Mesenchymal stem cell (in vitro differentiated cells and primary cell): ENCODE measurements at places on chromosomes 3 and 15.

DNA sequence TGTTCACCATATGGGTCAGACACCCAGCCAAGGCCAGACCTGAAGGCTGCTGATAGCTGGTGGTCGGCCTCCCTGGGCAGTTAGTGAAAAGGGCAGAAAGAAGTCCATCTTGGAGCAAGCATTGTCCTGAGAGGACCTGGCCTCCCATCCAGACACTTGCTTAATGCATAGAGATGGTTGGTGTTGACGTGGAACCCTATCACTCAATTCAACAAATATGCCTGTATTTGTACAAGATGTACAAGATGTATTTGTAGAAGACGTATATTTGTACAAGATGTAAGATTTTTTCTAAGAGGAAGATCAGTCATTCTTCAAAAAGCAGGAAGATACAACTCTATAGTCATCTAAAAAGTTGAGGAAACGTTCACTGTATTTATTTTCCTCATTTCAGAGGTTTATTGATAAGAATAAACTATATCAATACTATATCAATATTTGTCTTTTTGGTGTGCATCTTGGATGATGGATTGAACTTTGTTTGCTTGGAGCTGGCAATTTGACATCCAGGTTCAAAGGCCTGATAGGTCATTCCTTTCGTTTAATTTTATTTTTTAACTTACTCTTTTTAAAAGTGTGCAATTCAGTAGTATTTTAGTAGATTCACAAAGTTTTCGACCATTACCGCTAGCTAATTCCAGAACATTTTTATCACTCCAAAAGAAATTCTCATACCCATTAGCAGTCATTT, 5.9 kb downstream of the TMEM42 start:
- peaks cover 13% of the 10 kb centered on the region for H3K36me3 ChIP-seq
- no peak for DNase-seq
- no peaks in the 10 kb centered on the region for H3K27me3 ChIP-seq
- H3K4me1 ChIP-seq = peaks cover 6% of the 10 kb centered on the region

DNA sequence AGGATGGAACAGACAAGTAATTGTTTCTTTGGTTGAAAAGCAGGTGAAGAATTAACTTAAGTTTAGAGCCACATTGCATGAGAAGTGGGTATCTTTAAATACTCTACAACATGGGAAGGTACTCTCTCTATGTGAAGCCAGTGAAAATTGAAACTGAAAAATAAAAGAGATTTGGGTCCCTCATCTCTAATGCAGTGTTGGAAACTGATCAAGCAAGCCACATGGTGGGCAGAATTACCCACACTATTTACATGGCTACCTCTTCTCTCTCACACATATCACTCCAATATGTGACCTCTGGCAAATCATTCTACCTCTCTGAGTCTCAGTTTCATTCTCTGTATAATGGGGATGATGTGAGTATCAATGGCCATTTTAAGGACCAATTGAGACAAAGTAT, 339.0 kb downstream of the IL5RA start:
- no peak overlapping the region for H3K4me3 ChIP-seq
- H3K27me3 ChIP-seq = no peaks in the 10 kb centered on the region
- H3K27ac ChIP-seq = no peak overlapping the region
- H3K36me3 ChIP-seq = no peaks in the 10 kb centered on the region

GRCh38 chr15:29143909-29144635, 125.5 kb downstream of the NSMCE3 start:
- peaks cover 34% of the 10 kb centered on the region for H3K4me1 ChIP-seq
- H3K27me3 ChIP-seq = peaks cover 31% of the 10 kb centered on the region
- H3K27ac ChIP-seq = peak overlapping the region; percentile 85
- H3K4me3 ChIP-seq = no peak overlapping the region
- peak; percentile 25 for DNase-seq
- H3K36me3 ChIP-seq = no peaks in the 10 kb centered on the region

DNA sequence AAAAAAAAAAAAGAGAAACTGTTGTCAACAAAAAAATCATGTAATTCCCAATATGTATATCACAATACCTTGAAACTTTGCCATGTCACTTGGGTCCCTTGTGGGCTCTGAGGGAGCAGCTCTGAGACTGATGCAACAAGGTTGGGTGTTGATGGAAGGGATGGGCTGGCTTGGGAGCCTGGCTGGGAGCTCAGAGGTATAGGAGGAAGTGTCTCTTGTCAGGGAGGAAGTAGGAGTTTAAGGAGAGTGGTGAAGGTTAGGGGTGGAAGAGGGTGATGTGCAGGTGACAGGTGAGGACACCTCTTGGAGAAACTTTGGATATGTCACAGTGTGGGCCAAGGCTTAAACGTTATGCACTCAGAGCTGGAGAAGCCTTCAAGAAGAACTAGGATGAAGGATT, 2.0 kb upstream of the TM6SF1 start:
- peaks cover 63% of the 10 kb centered on the region for H3K27me3 ChIP-seq
- H3K36me3 ChIP-seq = peaks cover 3% of the 10 kb centered on the region
- H3K4me1 ChIP-seq = peaks cover 16% of the 10 kb centered on the region
- H3K27ac ChIP-seq = no peak overlapping the region
- DNase-seq = no peak

GRCh38 chr3:163058031-163058854, 1561.6 kb downstream of the OTOL1 start:
- H3K27me3 ChIP-seq = no peaks in the 10 kb centered on the region
- H3K36me3 ChIP-seq = no peaks in the 10 kb centered on the region
- no peak overlapping the region for H3K27ac ChIP-seq
- H3K4me3 ChIP-seq = peak overlapping the region; percentile 17
- DNase-seq = no peak

DNA sequence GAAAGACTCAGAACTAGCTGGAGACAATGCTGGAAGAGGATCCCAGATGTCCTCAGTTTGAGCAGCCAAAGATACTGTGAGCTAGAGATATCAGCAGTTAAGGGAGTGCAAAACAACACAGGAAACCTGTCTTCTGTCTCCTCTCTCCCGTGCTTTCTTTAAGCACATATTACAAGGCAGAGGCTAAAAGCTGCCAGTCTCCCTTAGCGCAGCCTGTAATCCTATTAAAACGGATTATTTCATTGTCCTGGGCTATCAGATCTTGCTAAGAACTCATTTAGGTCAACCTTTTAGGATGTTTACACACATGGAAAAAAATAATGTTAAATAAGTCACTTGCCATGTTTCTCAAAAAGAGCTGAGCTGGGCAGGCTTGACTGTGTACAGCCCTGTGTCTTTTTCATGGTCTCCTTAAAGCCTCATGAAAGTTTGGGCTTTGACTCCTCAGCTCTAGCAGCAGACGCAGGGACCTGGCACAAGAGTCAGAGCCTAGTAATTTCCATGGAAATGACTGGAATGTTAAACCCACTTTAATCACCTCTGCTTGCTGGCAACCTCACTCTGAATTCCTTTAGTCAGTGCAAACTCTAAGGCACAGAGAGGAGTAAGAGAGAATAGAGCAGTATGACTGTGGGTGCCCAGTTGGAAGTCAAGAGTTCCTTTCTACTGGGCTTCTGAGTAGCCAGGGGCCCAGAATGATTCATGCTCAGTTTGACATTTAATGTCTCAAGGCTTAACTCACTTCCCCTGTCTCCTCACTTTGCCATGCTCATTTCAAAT, 491.9 kb downstream of the NTRK3 start:
- peak; percentile 32 for DNase-seq
- no peaks in the 10 kb centered on the region for H3K36me3 ChIP-seq
- H3K27me3 ChIP-seq = no peaks in the 10 kb centered on the region

- no peaks in the 10 kb centered on the region for H3K36me3 ChIP-seq
- H3K4me3 ChIP-seq = no peak overlapping the region
- DNase-seq = no peak
- no peaks in the 10 kb centered on the region for H3K27me3 ChIP-seq
- no peak overlapping the region for H3K27ac ChIP-seq
Observed at GRCh38 chr15:33907326-33907725, 61.0 kb upstream of the CHRM5 start.

DNA sequence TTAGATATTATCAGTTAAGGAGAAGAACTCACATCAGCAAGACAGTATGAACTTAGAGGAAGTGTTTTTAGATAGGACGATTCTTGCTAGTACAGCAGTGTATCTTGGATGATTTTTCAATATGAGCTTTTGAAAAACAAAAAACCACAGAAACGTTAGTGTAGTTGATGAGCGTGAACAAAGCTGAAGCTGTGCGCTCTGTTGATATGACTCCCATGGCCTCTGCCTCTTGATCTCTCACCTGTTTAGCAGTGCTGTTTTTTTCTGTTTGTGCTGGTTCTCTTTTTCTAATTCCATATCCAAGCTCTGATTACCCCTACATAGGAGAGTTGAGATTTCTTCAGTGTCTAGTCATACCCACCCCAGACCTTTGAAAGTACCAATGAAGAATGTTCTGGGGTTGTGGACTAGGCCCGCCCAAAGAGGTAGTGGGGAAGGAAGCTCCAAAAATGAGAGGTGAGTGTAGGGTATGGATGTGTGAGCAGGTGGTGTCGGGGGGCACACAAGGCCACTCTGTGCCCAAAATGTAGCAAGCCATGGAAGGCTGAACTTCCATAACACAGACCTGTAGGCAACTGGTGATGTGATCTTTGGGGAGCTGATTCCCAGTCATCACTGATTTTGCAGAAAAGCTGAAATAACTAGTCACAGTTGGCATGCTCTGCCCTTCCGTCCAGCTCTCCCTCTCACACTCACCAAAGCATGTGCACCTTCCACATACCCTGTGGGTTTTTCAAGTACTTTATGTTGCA, 20.0 kb upstream of the CMTM7 start:
- peaks cover 3% of the 10 kb centered on the region for H3K4me1 ChIP-seq
- DNase-seq = no peak
- no peaks in the 10 kb centered on the region for H3K27me3 ChIP-seq
- no peak overlapping the region for H3K27ac ChIP-seq
- no peak overlapping the region for H3K4me3 ChIP-seq
- H3K36me3 ChIP-seq = no peaks in the 10 kb centered on the region

DNA sequence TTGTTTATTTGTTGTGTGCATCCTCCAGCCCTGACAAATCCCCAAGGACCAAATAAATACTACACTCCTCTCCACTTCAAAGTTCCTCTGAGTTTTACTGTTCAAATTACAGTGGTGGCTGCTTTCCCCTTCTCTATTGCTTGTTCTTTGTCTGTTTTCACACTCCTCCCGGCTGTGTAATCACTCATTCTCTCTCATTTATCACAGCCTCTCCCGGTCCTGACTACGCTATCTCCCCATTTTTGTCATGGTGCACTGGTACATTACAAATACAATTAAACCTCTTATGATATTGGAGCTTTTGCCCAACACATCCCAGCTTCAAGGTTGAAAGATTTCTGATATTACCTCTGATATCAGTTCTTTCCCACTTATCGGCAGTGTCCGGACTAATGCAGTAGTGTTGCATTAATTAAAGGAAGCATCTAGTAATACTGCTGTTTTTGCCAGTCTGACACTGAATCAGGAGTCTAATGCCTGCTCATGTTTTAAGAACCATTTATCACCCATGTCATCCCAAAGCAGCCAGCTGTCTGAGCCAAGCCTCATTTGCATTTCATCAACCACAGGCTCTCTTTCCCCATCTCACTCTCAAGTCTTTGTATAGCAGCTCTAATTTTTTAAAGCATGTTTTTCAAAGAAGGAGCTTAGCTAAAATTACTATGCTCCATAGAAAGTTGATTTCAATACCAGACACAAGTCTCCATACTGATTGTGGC, 740.5 kb downstream of the ROBO2 start:
- no peak overlapping the region for H3K27ac ChIP-seq
- no peak overlapping the region for H3K4me3 ChIP-seq
- no peak for DNase-seq
